ENCODE measurements at places on chromosomes 3 and 15.
A peak's percentile ranks its signal among the peaks of the same experiment; 100 is the strongest.

- no peak for DNase-seq
Measured at GRCh38 chr3:137792626-137793271, 28.6 kb downstream of the SOX14 start.

- DNase-seq, result no peak
Measured at GRCh38 chr15:51199541-51199940, 104.8 kb upstream of the TNFAIP8L3 start.

GRCh38 chr15:35444557-35445204, 101.3 kb downstream of the DPH6 start:
- DNase-seq, result no peak

GRCh38 chr3:159929171-159930141, 59.2 kb upstream of the IL12A start:
- DNase-seq, result no peak

GRCh38 chr3:79344876-79345871, 422.6 kb downstream of the ROBO1 start:
- DNase-seq, result no peak

DNA sequence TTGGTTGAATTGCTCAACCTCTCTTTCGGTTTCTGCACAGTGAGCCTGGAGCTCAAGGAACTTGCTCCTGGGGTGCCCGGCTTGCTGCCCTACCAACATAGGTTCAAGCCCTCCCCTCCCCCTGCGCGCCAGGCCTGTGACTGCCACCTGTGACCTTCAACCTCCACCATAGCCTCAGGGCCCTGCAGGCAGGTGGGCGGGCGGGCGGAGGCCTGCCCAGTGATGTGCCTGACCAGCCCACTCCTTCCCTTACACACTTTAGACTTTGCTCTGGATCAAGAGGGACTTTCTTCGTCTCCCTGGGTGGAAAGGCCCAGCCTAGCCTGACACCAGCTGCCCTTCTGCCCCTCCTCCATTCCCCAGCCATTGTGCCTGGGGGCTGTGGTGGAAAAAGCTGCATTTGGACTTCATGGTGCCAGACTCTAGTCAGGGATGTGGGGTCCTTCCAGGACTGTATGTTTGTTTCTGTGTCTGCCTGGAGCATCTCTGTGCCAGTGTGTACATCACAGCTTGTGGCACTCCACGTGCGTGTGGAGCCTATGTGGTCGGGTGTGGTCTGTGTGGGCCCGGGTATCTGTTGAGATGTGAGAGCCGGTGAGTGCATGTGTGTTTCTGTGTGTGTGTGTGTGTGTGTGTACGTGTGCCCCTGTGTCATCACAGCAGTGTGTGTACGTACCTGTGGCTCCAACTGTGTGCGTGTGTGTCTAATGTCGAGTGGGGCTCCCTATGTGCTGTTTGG, 9.5 kb downstream of the PRKCD start:
- DNase-seq, result no peak

GRCh38 chr3:64278625-64279024, 53.4 kb upstream of the PRICKLE2 start:
- DNase-seq, result no peak

DNA sequence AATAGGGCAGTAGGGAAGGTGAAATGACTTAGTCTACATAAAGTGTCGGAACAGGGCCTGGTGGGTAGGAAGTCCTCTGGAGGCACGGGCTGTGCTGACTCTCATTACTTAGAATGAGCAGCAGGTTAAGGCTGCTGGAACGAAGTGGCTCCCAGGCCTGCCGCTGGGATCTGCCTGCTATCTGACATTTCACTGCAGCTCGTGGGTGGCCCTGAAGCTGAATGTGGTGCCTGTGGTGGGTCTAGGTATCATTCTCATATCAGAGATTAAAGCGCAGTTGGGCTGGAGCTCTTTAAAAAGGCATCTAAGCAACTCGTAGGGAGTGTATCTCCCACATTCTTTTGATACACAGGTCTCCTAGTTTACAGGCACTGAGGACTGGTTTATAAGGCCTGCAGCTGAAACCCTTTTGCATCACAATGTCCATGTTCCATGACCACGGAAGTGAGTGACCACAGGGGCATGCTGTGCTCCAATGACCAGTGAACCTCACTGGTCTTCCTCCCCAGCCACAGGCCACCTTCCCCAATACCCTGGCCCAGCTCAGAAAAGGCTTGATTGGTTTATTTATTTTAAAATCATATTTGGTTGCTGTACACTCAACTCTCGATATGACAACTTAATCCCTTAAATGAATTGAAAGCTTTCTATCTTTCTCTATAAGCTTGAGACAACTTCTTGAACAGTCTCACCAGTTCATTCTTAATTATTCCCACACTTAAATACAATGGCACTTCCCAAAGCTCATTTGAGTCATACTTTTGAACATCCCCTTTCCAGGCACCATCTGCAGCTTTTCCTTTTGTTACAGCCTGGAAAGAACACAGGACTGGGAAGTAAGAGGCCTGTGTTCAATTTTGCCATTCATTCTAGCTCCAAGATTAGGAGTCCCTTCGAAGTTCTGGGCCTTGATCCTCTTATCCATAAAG, 19.0 kb downstream of the ADAMTS9 start:
- no peak for DNase-seq

GRCh38 chr3:60580809-60581208, 670.4 kb downstream of the FHIT start:
- no peak for DNase-seq

- no peak for DNase-seq
Measured at GRCh38 chr3:45109771-45110508, 36.2 kb downstream of the CDCP1 start.

DNA sequence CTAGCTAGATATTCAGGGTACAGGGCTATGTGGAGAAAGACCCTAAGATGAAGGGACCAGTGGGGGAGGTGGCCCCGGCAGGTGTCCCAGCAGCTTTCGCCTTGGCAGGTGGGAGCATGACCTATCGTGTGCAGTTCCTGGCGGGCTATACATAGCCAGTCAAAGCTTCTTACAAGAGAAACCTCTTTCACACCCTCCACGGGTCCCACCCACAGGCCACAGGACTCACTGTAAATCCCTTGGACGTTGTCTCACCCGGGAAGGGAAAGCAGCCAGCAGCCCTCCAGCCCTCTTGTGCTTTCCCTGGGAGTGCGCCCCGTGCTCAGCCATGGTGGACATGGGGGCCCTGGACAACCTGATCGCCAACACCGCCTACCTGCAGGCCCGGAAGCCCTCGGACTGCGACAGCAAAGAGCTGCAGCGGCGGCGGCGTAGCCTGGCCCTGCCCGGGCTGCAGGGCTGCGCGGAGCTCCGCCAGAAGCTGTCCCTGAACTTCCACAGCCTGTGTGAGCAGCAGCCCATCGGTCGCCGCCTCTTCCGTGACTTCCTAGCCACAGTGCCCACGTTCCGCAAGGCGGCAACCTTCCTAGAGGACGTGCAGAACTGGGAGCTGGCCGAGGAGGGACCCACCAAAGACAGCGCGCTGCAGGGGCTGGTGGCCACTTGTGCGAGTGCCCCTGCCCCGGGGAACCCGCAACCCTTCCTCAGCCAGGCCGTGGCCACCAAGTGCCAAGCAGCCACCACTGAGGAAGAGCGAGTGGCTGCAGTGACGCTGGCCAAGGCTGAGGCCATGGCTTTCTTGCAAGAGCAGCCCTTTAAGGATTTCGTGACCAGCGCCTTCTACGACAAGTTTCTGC, 15.0 kb downstream of the GRK7 start:
- DNase-seq, result peak; percentile 7

- no peak for DNase-seq
Measured at GRCh38 chr3:181610973-181611265, 100.8 kb upstream of the SOX2 start.

DNA sequence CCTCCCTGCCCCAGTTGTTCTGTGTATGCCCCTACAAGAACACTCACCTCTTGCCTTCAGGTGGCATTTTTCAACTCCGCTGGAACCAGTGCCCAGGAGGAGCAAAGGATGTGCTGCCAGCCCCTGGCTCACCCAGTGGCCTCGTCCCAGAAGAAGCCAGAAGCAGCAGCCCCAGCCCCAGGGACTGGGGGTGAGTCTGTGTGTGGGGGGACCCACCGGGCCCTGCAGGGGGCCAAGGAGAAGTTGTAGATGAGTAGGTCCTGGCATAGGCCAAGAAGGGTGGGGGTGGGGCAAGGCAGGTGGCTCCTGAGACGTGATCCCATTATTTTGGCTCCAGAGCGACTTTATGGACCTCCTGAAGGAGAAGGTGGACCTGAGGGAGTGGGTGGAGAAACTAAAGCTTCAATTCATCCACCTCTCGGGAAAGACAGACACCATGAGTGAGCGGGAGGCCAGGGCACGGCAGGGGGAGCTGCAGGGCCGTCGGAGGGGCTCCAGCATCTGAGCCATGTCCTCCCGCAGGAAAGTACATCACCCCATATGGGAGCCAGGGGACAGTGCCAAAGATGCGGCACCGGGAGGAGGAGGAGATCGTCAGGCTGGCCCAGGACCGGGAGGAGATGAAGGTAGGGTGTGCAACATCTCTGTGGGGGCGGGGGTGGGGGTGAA, 29.3 kb downstream of the NGRN start:
- DNase-seq, result no peak

DNA sequence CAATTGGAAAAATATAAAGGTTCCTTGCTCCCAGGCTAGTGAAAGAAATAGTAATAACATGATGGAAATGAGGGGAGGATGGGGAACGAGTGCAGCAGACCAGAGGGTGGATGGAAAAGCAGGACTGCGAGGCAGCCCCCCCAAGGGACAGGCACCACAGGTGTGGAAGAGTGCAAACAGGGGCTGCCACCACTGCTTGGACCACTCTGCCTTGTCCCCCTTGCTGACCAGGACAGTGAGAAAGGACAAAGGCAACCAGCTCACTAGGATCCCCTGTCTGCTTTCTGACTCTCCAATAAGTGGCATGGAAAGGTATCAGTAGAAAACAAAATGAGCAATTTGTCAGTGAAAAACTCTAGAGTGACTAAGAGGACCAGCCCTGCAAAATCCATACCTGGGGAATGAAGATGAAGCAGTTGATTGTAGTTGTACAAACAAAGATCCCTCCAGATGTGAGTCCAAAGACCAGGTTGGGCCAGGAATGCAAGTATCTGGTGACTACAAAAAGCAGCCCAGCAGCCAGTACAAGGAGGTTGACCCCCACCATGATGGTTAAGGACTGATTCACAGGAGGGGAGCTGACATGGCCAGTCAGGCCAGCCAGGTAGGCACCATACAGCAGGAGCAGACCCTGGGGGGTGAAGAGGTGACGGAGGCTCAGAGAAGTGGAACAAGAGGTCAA, 86.6 kb upstream of the GSK3B start:
- no peak for DNase-seq

DNA sequence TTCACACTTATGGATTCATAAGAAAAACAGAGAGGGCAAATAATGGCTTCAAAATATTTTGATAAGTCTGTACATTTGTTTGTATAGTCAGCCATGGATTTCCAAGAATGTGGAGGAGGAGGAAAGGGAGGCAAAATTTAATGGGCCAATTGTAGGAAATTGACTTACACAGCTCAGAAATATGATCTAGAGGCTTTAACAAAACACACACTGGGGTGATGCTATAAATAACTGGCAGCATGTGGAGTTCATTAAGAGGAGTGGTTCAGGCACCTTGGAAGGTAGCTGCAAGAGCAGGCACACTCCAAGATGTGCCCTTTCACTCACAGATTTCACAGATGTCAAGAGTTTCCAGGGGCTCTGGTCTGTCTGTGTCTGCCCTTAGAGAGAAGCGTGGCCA, 193.4 kb upstream of the RASGRP1 start:
- no peak for DNase-seq

- no peak for DNase-seq
Measured at GRCh38 chr3:130539005-130539404, 22.0 kb downstream of the COL6A6 start.

DNA sequence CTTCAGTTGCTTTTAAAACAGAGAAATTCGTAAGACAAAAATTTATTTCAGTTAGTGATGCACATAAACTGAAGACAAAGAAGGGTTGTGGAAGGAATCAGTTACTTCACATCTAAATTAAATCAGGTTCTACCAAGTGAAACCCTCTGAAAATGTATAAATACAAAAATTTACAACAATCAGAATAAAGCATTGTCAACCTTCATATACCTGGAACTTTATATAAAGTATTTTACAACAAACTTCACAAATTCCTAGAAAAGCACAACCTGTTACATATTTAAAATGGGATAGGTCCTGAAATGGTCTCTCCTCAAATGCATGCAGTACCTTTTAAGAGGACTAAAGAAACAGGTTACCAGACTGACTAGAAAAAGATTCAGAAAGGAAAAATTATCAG, 26.9 kb downstream of the ATOSA start:
- DNase-seq, result no peak

DNA sequence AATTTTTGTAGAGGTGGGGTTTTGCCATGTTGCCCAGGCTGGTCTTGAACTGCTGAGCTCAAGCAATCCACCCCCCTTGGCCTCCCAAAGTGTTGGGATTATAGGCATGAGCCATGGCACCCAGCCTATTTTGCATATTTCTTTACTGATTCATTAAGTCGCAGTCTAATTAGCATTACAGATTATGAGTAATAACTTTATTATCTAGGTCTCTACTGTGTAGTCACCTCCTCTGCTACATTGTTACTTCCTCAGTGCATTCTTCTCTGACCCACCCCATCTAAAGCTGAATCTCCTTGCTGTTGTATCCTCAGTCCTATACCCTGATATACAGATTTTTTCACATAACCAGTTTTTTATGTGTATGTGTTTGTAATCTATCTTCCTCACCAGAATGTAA, 61.7 kb downstream of the TFDP2 start:
- no peak for DNase-seq

DNA sequence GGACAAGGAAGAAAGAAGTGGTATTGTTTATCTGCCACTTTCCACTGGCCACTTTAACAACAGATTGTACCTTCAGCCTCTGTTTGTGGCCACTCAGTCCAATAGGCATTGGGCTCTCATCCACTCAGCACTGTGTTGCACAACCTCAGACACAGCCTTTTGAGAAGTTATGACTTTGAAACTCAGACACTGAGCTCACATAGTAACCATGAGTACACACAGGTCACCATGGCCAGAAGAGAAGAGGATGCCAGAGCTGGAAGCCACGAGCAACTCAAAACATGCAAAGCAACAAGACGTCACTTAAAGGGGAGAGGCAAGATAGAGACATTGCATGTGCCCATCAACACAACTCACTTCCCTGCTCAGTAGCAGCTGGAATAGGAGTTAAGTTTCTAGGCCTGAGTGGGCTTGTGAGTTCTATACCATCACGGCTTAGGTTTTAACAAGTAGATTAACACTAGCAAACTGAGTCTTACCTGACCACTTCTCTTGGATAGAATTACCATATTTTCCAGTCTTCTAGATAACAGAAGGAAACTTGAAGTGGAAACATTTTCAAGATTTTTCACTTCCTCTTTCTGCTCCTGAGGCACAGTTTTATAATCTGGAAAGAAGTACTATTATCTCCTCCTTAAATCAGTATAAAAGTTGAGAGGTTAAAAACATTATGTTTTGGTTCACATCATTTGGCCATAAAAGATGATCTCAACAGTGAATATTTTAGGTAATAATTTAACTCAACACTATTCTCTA, 103.5 kb downstream of the IMPG2 start:
- no peak for DNase-seq

DNA sequence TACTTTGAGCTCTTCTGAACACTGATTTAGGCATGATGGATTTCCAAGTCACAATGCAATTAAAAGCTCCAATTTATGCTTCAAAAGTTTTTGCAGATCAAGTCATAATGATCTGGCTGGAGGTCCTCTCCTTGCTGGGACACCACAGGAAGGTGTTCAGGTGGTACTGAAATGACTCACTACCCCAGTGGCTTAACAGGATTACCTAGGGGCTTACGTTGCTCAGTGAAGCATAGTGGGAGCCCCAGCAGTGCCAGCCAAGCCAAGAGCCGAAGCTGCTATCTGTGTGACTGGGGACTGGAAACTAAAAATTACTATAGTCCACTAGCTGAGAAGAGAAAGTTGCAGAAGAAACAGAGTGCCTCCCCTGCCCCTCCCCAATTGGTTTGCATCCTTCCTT, 110.1 kb upstream of the LPP start:
- no peak for DNase-seq
